ENCODE measurements at places on chromosomes 2 and 18.

DNA sequence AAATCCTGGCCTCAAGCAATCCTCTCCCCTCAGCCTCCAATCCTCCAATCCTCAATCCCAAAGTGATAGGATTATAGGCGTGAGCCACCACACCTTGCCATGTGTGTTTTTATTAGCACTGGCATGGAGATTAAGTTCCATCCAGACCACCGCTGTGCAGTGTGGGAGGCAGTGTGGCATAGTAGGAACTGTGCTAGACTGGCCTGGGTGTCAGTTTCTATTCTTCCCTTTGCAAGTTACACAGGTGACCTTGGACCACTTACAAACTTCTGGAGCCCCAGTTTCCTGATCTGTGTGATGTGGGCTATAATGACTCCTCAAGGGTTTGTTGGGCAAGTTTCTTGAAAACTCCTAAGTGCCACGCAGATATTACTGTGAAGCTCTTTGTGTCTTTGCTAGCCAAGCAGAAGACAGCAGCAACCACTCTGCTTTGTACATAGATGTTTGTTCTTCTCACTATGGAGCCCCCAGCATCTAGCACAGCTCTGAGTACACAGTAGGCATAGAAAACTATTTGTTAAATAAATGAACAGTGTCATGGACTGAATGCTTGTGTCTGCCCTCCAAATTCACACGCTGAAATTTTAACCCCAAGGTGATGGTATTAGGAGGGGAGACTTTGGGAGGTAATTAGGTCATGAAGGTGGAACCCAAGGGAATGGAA, 93.0 kb downstream of the LBH start:
- no peak for DNase-seq

GRCh38 chr18:59697236-59697932, at the start of gene CCBE1:
Gene CCBE1 (minus strand): TSS chr18:59697423.
- DNase-seq: no peak

DNA sequence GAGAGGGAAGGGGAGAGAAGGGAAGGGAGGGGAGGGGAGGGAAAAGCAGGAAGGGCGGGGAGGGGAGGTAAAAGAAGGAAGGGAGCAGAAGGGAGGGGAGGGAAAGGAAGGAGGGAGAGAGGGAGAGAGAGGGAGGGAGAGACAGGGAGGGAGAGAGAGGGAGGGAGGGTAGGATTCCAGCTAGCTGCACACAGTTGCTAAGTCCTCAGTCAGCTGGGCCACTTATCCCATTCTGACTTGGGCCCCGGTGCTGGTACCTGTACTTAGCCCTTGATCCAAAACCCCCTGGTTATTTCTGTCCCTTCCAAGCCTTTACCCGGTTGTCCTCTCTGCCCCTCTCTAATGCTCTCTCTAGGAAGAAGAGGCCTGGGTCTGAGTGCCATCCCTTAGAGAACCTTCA, 211.4 kb downstream of the TTC32 start:
- no peak for DNase-seq

GRCh38 chr2:121184248-121184862, 100.6 kb downstream of the TFCP2L1 start:
- DNase-seq: no peak

DNA sequence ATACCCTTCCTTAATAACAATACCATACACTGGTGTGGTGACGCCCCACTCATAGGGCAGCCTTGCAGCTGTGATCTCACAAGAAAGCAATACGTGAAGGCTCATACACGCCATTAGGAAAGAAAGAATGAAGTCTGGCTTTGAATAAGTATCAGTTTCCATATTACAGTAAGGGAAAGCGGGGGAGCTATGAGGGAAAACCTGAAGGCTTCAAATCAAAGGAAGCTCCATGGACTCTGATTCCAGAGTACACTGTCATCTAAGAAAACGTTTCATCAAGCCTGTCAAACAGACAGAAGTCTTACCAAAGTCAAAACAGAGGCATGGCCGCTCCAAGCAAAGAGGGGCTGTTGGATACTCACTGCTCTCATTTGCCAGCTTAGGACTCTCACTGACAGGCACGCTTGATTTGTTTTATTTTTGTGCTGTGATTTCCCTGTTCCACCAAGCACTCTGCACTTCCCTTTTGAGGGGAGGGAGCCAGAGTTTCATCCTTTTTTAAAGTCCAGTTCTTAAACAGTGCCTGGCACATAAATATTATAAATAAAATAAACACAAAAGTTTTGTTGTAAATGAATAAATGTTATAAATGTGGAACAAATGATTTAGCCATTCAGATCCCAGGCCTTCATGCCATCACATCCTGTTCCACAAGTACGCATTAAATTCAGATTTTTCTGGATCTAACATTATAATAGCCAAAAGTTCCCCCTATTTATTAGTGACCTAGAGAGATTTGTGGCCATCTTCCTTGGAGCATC, 221.2 kb downstream of the PIEZO2 start:
- no peak for DNase-seq

GRCh38 chr2:219396863-219397457, 9.2 kb upstream of the DNPEP start:
- DNase-seq: no peak

- no peak for DNase-seq
Measured at GRCh38 chr18:25305584-25305983, 46.4 kb downstream of the ZNF521 start.

DNA sequence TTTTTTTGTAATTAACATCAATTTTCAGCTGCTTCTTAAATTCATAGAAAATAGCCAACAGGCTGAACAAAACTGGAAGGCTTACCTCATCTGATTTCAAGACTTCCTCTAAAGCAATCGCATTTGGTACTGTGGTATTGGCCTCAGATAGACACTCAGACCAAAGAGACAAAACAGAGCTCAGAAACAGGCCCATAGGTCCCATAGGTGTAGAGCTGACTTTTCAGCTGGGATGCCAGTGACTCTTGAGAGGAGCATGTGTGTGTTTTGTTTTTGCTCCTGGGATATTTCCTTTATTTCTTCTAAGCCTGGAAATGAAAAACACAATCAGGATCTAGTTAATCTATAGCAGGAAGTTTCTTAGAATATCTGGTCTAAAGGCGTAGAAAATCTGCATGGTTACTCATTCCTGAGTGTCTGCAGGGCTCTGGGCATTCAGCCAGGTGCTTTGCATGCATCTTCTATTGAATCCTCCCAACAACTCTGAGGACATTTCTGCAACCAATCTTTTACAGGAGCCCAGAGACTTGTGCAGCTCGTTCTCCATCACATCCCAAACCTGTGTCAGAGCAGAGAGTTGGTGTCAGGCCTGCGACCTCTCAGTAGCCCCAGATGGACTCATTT, 190.8 kb downstream of the RTP5 start:
- DNase-seq: no peak

GRCh38 chr2:190881598-190882410, 1.2 kb downstream of the GLS start:
- peak; percentile 50 for DNase-seq

DNA sequence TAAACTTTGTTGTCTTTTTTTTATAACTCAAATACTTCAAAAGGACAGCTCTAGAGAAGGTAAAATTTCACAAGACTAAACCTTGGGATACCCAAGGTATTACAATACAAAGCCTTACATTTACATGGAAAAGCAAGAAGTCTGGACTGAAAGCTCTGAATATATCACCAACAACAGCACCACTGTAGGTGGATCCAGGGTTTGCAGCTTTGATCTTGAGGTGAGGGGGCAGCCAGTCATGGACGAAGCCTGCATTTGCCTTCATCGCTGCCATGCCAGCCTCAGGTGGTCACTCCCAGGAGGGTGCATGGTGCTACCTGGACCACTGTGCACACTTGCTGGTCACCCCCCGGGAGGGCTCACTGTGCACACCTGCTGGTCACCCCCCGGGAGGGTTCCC, 36.6 kb downstream of the RBFA start:
- no peak for DNase-seq

GRCh38 chr18:73756256-73757091, 391.2 kb downstream of the FBXO15 start:
- DNase-seq: no peak

GRCh38 chr2:103435010-103435409, 673.2 kb downstream of the TMEM182 start:
- DNase-seq: no peak

DNA sequence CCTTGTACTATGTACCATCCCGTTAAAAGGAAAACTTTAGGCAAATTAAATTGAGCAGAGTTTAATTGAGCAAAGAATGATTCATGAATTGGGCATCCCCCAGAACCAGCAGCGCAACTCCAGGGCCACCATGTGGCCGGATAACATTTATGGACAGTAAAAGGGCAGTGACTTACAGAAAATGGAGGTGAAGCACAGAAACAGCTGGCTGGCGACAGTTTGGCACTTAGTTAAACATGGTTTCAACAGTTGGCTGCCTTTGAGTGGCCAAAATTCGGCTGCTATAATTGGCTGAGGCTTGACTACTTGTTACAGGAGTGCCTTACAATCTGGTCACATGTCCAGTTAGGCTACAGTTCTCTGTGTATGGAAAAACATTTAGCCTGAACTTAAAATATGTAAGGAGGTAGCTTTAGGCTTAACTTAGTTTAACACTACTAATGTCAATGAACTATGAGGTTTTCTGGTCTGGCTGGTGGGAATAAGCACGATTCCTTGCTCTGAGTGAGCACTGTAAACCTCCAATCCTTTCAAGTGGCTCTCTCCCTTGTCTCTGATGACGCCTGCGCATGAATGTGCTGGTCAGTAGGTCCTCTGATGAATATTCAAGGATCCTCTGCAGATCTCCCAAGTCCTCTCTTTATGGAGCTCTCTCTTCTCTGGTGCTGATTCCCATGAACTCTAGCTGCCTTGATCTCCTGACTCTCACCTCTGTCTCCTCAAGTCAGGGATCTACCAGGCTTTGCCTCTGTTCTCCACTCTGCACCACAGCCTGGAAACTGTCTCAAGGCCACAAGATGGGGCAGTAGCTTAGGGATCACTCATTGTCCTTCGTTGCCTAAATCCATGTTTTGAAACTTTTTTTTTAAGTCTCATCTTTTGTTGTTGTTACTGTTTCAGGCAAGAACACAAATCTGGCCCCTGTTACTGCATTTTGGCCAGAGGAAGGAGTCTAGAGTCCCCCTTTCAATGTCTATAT, 24.4 kb upstream of the RAB31 start:
- no peak for DNase-seq

- no peak for DNase-seq
Measured at GRCh38 chr2:147756069-147756468, 88.8 kb upstream of the ACVR2A start.

- DNase-seq: peak; percentile 43
Measured at GRCh38 chr2:66427300-66427699, 7.6 kb upstream of the MEIS1 start.

DNA sequence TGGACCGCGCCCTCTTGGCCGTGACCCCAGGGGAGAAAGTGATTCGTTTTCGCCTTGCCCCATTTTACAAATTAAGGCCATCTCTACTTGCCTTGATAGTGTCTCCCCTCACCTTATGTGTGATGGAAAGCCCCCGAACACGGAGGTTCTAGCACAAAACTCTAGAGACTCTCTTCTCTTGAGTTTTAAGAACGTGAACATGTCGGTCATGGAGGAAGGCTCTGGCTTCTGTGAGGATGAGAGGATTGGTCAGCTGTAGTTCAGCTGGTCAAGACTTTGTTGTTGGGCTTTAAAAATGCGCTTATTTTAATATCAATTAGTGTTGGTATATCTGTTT, 828 bp downstream of the DYNC1I2 start:
- no peak for DNase-seq

GRCh38 chr2:23590241-23590869, 205.4 kb downstream of the KLHL29 start:
- DNase-seq: no peak

DNA sequence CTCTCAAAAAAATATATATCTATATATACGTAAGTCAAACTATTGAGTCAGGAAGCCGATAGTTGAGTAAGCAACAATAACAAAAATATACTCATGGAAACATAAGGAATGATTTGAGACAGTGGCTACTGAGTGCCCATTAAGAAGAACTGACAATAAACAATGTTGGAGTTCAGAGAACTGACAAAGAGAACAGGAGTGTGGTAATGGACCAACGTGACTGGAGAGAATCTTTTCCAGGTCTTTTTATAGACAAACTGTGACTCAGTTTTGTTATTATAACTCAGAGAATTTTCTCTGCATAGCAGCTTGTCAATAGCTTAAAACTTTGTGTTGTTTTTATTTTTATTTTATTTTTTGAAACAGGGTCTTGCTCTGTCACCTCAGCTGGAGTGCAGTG, 4.6 kb upstream of the GALM start:
- DNase-seq: no peak

- DNase-seq: no peak
Measured at GRCh38 chr2:108993095-108993937, 4.3 kb upstream of the EDAR start.

DNA sequence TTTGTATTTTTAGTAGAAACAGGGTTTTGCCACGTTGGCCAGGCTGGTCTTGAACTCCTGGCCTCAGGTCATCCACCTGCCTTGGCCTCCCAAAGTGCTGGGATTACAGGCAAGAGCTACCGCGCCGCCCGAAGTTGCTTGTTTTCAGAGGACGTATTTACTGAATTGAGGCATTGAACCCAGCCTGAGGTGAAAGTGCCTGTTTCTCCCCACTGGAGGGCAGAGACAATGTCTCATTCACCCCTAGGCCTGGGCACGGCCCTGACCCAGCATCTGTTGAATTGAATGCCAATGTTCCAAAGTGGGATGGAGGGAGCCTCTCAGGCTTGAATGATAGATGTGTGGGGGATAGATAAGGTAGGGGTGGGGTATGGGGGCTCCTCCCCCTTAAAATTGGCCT, 4.5 kb upstream of the TMBIM1 start:
- DNase-seq: no peak

DNA sequence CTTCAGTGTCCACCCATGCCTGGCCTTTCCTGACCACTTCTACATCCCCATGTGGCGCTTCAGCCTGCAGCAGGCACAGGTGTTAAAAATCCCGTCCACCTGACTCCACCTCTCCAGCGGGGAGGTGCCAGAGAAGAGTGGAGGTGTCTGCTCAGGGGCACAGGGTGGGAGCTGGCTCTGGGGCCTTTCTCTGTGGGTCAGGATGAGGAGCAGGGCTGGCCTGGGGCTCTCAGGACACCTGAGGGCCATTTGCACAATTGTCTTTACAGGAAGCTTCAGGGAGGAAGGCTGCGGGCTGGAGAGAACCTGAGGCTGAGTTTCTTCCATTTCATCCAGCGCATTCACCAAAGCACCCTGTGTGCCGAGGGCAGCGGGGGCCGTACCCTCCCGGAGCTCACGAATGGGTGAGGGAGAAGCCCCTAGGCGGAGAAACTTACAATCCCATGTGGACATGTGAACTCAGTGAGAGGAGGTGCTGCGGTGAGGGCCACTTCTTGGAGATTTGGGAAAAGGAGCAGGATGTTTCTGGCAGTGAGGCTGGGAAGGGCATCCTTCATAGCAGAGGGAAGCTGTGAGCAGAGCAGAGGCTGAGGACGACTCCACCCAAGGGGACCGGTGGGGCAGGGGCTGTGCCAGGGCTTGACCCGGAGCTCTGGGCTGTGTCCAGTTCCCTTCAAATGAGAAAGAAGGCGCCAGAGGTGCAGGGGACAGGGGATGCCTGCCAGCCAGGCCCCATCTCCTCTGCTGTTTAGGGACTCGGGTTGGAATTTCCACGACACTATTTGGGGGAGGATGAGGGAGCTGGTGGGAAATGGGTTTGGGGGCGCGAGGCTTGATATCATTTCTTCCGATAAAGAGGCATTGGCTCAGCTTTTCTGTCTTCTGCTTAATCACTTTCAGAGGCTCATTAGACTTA, 155.2 kb upstream of the MYCN start:
- no peak for DNase-seq

All from urinary bladder (tissue), 4 donors.